ENCODE measurements at places on chromosomes 11 and 22.

DNA sequence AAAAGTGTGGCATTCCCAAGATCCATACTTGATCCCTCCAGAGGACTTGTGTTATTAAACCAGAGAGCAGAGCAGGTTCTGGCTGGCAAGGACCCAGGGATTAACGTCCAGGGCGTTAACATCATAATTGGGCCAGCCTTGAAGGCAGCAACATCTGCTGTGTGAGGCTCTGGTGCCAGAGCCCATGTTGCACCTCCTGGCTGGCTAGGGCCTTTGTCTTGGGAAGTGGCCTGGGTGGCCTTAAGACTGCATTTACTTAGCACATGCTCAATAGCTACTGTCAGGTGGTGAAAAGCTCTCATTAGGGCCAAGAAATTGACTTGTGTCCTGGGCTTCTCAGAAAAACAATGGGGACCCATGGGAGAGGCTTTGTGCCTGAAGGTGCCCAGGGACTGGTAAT, 66.6 kb downstream of the CACNG2 start:
- no peak for DNase-seq

DNA sequence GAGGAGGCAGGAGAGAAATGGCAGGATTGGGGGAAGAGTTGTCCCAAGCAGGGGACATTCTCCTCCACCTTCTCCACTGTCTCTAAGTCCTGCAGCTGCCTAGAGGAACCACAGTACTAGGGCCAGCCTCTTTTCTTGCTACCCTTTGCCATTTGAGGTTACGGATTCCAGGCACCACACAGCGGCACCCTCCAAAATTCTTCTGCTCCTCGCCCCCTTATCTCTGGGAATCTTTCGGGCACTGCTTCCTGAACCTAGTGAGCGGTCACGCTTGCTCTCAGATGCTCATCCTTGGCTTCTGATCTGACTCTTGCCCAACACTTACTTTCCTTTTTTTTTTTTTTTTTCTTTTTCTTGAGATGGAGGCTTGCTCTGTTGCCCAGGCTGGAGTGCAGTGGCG, 26.6 kb upstream of the XBP1 start:
- DNase-seq = no peak

- DNase-seq = no peak
Observed at GRCh38 chr11:117337076-117337475, 9.4 kb downstream of the CEP164 start.

GRCh38 chr11:85182441-85183387, 444.4 kb downstream of the DLG2 start:
- DNase-seq = peak; percentile 66

- no peak for DNase-seq
Observed at GRCh38 chr11:115333949-115334348, 170.3 kb downstream of the CADM1 start.

DNA sequence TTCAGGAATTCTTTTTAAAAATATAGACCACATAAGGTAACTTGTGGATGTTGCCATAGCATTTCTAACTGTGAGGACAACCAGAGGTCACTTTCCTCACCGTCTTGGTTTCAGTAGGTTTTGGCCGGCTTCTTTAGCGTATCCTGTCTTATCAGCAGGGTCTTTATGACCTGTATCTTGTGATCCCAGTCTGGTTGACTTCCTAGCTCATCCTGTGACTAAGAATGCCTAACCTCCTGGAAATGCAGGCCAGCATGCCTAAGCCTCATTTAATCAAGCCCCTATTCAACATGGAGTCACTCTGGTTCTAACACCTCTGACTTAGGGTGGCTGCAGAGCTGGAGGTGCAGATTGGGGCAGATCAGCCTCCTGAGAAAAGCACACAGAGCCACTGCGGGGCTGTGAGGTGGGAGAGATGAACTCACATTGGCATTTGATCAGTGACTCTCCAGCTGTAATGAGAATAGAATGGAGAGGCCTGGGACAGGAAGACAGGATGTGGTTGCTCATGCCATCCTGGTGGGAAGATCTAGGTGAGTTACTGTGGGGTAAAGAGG, 41.1 kb upstream of the TOP3B start:
- peak; percentile 3 for DNase-seq

GRCh38 chr11:102829316-102830000, 14.0 kb downstream of the MMP3 start:
- no peak for DNase-seq

DNA sequence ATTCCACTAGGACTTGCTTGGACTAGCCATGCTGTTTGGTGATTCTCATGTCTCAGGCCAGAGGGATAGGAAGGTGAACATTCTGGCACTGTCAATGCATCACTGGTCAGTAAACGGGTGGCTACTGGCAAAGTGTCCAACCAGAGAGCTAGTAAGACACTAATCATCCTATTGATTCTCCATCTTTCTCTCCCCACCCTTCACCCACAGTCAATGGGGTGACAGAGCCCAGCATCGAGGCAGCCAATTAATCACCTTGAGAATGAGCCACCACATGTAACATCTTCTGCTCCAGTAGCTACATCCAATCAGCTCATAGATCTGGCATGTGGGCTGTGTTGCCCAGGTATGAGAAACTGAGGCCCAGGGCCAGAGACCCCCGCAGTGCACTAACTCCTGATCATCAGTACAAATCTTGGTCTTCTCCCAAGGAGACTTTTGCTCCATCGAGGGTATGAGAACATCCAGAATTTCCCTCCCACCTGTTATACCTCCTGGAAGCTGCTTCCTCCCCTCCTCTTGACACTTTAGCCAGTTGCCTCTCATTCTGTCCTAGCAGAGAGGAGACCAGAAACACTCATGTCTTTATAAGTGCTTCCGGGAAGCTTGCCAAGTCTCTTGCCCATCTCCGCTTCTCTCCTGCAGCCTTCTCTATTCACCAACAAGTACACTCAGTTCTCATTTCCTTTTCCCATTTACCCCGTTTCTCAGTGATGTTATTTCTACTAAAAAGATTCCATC, 17.0 kb downstream of the HTR3A start:
- no peak for DNase-seq

DNA sequence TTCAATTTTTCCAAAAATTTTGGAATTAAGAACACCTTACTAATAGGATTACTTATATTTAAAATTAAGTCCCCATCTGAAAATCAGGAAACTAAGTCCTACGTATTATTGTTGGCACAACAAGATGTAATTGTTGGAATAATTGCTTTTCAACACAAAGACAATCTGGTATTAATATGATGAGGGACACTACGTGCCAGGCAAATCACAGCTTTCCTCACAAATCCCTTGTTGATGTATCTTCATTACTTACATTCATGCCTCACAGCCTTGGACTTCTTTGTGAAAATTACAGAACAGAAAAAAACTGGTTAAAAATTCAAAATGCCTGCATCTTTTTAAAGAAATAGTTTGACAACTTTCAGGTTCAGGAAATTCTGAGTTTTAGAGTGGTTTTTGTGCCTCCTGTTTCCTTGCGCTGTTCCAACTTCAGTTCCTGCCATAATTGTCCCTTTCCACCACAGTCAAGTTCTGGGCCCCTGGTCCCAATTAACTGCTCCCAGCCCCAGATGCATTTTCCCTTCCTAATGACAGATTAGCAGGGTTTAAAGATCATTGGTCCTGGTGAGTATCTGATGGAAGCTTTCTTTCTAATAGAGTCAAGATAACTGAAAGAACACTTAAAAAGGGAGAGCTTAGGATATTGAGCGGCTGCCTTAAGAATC, 23.3 kb upstream of the CCDC34 start:
- no peak for DNase-seq

- no peak for DNase-seq
Observed at GRCh38 chr22:35727436-35727835, 9.8 kb downstream of the APOL5 start.

DNA sequence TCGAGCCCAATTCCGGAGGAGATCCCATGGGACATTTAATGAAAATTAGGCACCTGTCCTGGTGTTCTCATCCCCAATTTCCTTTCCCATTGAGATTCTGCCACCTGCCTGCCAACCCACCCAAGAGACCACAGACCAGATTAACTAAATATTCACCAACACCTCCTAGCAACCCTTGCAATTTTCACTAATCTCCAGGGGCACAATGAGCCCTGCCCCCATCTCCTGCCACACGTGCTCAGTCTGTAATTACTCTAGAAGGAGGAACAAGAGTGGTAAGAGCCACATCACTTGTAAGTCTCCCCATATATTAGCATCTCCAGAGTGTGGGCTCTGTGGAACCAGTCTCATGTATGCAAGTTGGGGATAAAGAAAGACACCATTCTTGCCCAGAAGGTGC, 38.0 kb downstream of the IL18BP start:
- no peak for DNase-seq

GRCh38 chr22:24157822-24158135, 23.5 kb upstream of the SUSD2 start:
- DNase-seq = no peak

- DNase-seq = no peak
Observed at GRCh38 chr11:129321076-129321475, 54.6 kb upstream of the BARX2 start.

DNA sequence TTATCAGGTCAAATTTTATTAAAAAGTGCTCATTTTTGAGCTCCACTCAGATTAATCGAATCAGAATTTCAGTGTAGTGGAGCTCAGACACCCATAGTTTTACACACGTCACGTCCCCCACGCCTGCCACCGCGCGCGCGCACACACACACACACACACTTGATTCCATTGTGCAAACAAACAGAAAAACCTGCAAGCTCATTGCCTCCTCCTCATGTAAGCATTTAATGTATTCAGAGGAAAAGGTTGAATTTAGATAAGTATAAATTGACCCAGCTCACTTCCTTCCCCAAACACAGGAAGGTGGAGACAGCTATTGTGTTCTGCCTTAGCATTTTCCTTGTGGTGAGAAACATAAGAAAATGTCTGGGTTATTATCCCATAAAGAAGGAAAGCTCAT, 336.7 kb downstream of the LUZP2 start:
- DNase-seq = no peak

GRCh38 chr11:72690166-72690565, 15.9 kb upstream of the PDE2A start:
- no peak for DNase-seq

- DNase-seq = no peak
Observed at GRCh38 chr11:31802000-31802551, 9.0 kb downstream of the PAX6 start.

DNA sequence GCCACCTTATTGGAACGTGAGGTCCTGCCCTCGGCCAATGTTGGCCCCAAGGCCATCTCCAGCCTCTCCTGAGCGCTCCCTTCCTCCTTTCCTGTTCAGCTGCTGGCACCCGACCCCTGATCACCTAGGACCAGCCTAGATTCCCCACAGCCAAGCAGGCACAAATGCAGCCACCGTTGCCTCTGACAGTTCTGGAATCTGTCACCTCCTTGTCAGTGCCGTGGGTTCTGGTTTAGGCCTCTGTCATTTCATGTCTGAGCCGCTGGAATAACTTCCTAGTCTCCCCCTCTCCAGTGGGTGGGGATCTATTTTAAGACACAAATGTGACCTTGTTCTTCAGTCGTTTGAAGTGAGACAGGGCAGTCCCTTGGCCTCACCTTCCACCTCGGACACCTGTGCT, 29.7 kb downstream of the FADS3 start:
- no peak for DNase-seq

DNA sequence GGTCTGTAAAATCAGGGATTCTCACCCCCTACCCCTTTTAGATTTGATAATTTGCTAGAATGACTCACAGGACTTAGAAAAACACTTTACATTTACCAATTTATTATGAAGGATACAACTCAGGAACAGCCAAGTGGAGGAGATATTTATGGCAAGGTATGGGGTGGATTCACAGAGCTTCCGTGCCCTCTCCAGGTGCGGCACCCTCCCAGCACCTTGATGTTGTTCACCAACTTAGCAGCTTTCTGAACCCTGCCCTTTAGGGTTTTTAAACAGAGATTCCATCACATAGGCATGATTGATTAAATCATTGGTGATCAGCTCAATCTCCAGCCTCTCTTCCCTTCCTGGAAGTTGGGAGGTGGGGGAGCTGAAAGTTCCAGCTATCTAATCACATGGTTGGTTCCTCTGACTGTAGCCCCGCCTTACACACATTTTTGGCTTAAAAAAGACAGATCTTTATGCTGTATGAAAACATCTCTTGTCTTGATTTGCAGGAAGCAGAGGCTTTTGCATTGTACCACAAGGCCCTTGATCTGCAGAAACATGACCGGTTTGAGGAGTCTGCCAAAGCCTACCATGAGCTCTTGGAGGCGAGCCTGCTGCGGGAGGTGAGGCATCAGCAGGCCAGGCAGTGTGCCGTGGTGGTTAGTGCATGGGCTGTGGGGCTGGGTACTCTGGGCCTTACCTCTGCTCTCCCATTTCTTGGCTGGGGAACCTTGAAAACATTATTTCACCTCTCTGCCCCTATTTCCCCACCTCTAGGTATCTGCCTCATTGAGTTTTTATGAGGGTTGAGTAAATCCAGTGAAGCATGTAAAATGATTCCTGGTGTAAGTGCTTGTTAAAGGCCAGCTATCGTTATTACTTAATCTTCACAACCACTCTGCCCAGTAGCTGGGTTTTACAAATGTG, 27.0 kb downstream of the CABIN1 start:
- peak; percentile 71 for DNase-seq

- DNase-seq = no peak
Observed at GRCh38 chr11:119522609-119523008, 99.6 kb upstream of the THY1 start.

GRCh38 chr11:44823006-44823405, 96.2 kb downstream of the TSPAN18 start:
- no peak for DNase-seq

- no peak for DNase-seq
Observed at GRCh38 chr22:35638001-35638400, 10.2 kb upstream of the APOL6 start.

- peak; percentile 80 for DNase-seq
Observed at GRCh38 chr22:46592390-46592872, 27.8 kb upstream of the GRAMD4 start.

GRCh38 chr11:111908639-111909305, 2.8 kb downstream of the CRYAB start:
- no peak for DNase-seq

- DNase-seq = no peak
Observed at GRCh38 chr22:37976547-37976946, 7.8 kb downstream of the SOX10 start.

DNA sequence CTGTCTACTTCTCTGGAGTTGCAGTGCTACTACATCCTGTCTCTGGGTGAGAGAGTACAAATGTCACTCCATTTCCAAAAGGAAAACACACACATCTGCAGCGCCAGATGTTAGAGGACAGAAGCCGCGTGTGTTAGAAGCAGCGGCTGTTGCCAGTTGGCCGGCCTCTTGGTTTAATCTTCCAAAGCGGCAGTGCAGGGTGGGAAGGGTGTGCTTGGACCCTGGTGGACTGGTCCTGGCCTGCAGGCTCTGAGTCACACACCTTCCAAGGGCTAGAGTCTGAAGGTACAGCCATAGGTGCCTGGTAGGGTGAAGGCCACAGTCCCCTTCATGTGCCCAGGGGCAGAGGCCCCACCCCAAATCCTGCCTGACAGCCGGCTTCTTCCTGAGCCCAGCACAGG, 99.8 kb downstream of the CTTN start:
- no peak for DNase-seq

DNA sequence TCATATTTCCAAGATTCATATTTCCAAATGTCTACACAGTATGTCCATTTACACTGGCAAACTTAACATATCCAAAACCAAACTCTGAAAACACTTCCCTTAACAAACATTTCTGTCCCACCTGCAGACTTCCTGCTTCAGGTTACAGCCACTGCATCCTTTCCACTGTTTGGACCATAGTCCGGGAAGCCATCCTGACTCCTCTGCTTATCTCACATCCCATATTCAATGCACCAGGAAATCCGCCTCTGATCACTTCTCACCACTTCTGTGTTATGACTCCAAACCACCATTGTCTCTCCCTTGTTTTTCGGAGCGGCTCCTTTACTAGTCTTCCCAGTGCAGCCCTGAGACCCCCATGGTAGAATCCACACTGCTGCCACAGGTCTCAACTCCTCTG, 30.1 kb downstream of the HIRA start:
- no peak for DNase-seq

GRCh38 chr22:50058906-50059880, 1.1 kb upstream of the TTLL8 start:
- no peak for DNase-seq

Measured in Jurkat, Clone E6-1 (cell line).